Activated T-helper 1 cell treated with Interleukin-2 at 50 U/mL for 16 hours (primary cell): ENCODE measurements at places on chromosomes 3 and 15.

DNA sequence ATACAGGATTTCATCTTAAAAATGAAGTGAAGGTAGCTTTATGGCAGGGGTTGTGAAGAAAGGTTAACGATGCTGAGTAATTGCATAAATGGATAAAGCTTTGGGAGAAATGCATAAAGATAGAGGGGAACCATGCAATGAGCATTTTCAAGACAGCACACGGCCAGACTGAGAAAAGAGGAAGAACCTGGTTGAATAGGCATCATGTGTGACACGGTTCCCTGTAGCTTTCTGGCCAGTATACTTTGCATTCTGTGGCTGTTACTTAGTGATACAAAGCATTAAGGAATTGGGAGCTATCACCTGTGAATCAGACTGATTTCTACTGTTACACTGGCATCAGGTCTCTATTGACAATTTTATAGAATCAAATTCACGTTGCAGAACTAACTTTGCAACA lies 33.3 kb downstream of the NR2C2 start:
- DNase-seq = no peak

DNA sequence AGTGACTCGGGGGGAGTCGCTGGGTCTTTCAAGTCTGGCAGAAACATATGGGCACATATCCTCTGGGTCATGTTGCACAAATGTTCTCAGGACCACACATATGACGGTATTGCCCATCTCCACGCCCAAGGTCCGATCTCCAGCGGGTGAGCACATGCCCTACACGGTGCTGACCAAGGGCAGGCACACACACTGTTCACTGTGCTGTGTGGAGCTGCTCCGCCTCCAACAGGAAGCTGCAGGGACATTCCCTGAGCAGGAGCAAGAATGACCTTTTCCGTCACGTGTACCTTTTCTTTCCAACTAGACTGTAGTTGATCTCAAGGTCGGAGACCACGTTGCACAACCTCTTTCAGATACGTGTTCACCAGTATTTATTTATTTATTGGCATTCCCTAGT lies 41.7 kb upstream of the B3GNT5 start:
- no peak for DNase-seq

DNA sequence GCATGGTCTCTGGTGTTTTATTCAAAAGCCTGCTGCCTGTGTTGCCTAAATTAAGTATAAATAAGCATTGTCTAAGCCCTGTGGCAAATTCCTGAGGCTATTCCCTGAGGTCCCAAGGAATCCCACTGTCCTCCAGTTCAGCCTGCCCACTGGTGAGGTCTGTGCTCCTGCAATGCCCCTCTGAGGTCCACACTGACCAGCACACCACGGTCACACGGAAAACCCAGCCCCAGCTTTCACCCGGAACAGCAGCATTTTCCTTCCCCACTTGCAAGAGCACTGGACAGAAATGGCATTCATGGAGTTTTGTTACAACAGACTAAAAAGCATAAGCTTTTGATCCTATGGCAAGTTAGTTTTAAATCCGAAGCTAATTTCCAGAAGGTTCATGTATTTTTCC lies 234.0 kb downstream of the KLF13 start:
- no peak for DNase-seq

DNA sequence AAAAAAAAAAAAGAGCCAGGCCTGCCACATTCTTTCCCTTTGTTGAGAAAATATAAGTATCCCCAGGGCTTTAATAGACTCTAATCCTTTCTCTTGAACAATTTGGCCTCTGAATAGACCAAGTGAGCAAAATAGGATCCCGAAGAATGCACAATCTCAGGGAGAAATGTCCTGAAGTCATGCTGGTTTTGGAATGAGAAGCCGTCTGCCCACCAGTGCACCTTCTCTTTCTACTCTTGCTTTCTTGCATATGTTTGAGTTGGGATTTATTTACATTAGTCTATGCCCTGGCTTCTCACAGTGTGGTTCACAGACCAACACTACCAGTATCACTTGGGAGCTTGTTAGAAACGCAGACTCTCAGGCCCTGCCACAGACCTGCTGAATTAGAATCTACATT lies 153.0 kb downstream of the ZNF621 start:
- no peak for DNase-seq

DNA sequence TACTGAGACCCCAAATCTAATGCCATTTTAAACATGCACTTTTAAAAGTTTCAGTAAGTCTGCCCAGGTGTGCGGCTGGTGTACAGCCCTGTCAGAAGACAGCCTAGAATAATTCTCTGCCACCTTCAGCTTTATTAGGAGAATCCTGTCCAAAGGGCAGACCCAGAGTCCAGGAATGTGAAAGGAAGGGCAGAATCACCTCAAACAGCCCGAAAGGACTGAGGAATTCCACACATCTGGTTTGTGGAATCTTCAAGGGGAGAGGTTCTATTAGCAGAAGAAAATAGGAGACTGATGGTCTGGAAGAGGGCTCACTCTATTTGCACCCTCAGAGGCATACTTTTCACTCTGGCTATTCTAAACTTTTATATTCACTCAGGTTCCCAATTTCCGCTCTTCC lies 46.6 kb downstream of the TYRO3 start:
- DNase-seq = no peak

DNA sequence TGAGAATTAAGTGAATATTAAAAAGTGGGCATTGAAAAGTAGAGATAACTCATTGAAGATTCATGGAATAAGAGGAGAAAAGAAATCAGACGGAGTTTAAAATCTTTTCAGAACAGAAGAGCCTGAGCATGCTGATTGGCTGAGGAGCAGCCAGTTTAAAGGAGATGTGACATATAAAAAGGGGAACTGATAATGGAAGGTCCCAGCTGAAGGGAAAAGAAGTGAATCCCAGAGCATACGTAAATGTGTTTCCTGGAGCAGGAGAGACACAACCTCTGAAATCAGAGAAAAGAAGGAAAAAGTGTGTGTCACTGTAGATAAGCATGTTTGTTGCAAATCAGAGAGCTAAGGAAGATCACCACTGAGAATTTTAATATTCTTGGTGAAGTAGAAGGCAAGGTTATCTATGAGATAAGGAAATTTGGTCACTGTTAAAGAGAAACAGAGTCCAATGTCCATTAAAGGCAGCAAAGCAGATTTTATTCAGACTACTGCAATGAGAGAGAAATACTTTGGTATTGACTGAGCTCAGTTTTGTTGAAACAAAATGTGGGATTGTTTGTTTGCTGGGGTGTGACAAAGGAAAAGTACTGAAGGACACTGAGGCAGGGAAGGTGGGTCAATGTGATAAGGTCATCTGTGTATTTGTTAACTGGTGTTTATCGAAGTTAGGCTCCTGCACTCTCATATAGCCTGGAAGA lies 84.6 kb upstream of the WDR72 start:
- DNase-seq = no peak

DNA sequence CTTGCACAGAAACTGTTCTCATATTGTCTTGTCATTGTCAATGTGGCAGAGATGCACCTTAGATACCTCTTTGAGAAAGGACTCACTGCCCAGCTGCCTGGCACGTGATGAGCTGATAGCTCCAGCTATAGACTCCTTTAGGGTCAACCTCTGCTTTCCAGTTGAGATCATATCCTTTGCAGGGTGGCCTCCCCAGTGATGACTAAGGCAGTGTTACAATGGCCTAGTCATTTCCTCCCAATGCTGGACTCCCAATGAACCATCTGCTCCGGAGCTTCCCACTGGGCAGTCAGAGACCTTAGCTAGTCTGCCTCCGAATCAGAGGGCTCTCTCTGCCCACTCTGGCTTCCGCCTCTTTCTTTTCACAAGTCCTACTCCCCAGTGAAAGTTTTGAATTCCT lies 79.5 kb downstream of the CHRD start:
- no peak for DNase-seq

DNA sequence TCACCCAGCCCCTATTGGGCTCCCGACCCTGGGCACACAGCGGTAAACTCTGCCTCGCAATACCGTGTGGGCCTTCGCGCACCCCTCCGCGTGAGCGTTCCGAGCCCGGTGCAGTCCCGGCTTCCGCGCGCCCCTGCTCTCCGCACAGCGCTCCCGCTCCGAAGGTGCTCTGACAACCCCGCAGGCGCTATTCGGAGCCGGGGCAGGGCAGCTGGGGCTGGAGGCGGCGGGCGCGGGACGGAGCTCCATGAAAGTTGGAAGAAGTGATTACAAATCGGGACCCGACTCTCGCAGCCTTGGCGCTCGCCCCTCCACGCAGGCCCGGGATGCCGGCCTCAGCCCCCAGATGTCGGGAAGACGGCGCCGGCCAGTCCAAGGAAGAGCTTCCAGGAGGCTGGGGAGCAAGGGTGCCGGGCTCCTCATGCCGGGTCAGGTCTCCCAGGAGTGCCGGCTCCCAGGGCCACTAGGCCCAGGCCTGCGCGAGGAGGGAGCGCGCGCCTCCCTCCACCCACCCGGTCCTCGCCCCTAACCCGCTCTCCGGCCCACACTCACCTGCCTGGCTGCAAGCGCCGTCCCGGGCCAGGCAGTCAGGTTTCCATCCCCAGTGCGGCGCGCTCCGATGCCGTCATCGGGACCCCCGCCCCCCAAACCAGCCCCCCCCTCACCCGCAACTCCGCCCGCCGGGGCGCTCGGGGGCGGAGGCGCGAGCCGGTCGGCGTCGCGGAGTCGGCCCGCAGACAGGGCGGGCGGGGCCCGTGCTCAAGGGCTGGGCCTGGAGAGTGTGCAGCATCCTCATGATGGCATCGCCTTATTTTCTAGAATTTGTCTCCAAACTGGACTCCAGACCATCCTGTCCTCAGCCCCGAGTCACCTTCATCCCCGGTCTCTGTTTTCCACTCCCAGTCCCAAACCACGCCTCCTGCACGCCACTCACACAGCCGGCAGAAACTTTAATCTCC lies at the start of gene KIF7:
Gene KIF7, minus strand, starts transcription at position 621 of the 959 bp plus-strand sequence. CDS start 2,537 bp downstream, outside the sequence.
- no peak for DNase-seq

GRCh38 chr3:39651993-39652739 lies 157.2 kb upstream of the MYRIP start:
- no peak for DNase-seq

DNA sequence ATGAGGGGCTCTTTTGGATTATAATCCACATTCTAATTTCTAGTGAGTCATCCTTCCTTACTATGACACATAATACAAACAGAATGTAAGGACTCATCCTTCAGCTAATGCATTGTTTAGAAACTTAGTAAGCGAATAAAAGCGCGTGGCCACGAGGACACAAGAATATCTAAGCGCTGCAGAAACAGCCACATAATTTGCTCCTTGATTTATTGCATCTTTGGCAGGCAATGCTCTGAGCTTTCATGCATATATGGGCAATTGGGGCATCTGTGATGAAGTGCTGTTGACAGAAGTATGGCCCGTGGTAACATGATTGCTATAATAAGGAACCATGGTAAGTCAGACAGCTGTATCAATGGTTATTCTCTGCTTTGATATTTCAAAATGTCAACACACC lies 191.3 kb upstream of the ZNF385D start:
- DNase-seq = no peak

DNA sequence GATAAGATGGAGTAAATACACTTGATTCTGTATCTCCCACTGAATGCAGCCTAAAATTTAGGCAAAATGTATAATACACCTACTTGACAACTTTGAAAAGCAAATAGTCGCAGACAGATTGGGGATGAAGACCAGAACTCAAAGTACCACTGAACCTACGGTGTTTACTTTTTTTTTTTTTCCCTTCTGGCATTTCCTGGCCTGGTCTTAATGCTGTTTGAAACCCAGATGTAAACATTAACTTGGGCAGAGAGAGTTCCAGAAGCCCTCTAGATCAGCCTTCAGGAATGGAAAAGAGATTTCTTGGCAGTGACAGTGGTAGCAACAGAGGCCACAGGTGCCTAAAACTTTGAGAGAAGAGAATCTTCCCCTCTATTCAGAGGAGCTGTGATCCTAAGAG lies 27.8 kb downstream of the ALPK3 start:
- no peak for DNase-seq

- no peak for DNase-seq
Observed at GRCh38 chr3:193779933-193780332, 186.9 kb downstream of the OPA1 start.

GRCh38 chr3:55885721-55886120 lies 398.6 kb upstream of the WNT5A start:
- no peak for DNase-seq

- DNase-seq = no peak
Observed at GRCh38 chr3:112302150-112302830, 8.3 kb upstream of the SLC9C1 start.

DNA sequence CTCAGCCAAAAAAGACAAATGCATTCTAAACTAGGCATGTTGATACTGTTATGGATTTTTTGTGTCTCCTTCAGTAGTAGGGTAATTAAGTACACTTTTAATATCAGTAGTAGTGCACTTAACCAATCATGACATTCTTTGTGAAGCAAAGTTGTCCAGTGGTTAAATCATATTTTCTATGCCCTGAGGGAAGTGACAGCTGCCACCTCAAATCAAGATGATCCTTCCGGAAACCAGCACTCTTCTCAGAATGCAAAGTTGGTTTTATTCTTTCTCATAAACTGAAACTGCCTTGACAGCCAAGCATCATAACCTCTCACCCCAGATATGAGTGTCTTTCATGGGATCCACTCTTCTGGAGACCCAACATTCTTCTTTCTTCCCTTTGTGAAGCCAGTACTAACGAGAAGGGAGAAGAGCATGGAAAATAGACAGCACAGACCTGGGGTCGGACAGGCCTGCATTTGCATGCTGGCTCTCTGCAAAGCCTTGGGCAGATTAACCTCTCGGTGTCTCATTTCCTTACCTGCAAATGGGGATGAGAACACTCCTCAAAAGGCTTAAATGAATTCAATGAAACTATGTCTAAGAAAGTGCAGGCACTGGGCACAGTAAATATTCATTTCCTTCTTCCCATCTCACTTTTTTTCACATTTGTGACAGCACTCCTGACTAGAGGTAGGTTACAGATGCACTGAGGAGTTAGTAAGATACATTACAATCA lies 13.2 kb downstream of the AAGAB start:
- no peak for DNase-seq

DNA sequence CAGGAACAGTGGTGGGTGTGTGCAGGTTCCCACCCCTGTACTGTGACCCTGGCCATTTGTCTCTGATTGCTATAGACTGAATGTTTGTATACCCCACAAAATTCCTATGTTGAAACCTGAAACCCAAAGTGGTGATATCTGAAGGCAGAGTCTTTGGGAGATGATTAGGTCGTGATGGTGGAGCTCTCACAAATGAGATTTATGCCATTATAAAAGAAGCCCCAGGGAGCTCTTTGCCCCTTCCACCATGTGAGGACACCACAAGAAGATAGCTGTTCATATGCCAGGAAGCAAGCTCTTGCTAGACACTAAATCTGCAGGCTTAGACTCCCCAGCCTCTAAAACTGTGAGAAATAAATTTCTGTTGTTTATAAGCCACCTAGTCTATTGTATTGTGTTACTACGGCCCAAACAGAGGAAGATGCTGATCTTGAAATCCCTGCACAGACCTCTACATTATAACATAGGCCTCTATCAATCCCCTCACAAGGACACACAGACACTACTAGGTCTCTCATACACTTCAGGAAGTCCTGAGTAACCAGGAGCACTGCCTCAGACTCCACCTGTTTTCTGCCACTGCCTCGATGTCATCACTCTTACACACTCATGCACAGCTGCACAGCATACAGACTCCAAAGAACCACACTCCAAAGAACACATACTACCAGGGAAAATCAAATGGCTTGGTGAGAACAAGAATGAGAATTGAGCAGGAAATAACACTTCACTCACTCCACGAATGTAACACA lies 14.7 kb downstream of the IGSF11 start:
- no peak for DNase-seq

GRCh38 chr3:158532099-158532734 lies 38.8 kb upstream of the MLF1 start:
- no peak for DNase-seq

- no peak for DNase-seq
Observed at GRCh38 chr15:33182278-33182905, 12.1 kb downstream of the FMN1 start.

- DNase-seq = no peak
Observed at GRCh38 chr3:120052225-120052624, 42.0 kb downstream of the GSK3B start.

GRCh38 chr3:127652246-127652995 lies 20.3 kb upstream of the ABTB1 start:
- no peak for DNase-seq
